Stimulated activated CD8-positive, alpha-beta memory T cell treated with anti-CD3 and anti-CD28 coated beads, Interleukin-4, amount 100 ng/mL, for 24 hours (primary cell): ENCODE measurements at places on chromosomes 5 and 9.
A peak's percentile ranks its signal among the peaks of the same experiment; 100 is the strongest.

DNA sequence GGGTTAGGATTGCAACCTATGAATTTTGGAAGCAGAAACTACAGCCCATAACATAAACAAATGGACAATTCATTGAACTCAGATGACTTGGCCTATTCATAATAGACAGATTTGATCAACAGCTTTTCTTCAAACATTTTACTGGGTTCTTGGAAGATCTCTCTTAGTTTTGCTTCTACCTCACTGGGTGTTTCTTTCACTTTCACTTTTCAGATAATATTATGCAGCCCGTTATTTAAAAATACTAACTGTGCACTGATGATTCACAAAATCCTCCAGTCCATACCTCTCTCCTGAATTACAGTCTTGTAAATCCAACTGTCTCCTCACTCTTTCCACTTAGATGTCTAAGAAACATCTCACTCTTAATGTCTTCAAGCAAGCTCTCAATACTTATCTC lies 183.5 kb upstream of the IRX1 start:
- DNase-seq = no peak

GRCh38 chr9:133401588-133401987 lies 16.2 kb downstream of the REXO4 start:
- DNase-seq = no peak

GRCh38 chr9:91643481-91644077 lies 219.9 kb upstream of the NFIL3 start:
- no peak for DNase-seq

GRCh38 chr5:36298552-36298951 lies 3.1 kb downstream of the RANBP3L start:
- DNase-seq = no peak

GRCh38 chr9:104992659-104993058 lies 64.7 kb upstream of the ABCA1 start:
- no peak for DNase-seq

DNA sequence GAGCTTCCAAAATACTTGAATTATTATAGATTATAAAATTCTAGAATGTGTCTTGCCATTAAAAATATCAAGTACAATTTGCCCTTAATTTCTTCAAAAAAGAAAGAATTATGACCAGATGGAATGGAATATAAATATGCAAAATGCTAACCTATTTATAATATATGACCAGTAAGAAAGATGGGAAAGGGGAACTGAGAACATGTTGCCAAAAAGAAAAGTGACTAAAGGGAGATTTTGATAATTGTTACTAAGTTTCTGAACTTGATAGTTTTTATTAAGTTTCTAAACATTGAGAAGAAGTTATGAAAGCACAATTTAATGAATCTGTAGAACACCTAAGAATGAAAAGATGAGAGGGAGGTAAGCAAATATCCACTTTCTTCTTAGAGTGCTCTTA lies 188.4 kb upstream of the NR4A3 start:
- no peak for DNase-seq

DNA sequence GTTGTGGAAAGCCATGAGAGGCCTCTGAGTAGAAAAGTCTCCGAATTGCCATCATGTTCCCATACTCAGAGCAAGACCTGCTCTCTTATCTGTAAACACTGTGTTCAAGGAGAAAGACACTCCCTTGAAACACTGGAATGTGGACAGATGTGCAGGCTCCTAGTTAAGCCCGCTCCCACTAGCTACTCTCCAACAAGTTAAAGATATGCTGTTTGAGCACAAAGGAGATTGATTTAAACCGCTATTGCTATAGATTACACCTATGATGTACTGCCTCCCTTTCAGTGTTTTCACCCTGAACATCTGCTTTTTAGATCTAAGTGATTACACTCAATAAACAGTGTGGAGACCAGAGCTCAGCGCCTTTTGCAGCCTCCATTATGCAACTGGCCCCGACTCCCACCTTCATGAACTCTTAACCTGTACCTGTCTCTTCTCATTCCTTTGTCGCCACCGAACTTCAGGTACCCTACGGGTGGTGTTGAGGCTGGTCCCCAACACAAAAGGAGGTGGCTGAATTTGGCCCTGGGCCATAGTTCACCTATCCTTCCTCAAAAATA lies 47.5 kb downstream of the TMEM245 start:
- no peak for DNase-seq

- no peak for DNase-seq
Measured at GRCh38 chr9:128143525-128144238, 5.6 kb upstream of the LCN2 start.

DNA sequence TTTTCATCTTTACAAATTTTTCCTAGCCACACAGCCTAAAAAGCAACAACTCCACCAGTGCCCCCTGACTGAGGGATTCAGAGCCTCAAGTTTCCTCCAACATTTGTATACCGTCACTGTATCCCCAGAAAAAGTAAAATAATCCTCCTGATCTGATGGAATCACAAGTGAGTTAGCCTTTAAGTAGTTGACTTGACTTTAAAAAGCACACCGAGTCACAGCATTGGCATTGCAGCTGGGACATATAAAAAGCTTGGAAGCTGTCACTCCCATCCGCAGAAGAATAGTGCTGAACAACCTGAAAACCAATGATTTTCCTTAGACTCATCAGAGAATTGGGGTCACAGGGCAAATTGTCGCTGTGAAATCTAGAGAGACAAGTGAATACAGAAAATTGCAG lies 41.6 kb upstream of the FBN2 start:
- no peak for DNase-seq

DNA sequence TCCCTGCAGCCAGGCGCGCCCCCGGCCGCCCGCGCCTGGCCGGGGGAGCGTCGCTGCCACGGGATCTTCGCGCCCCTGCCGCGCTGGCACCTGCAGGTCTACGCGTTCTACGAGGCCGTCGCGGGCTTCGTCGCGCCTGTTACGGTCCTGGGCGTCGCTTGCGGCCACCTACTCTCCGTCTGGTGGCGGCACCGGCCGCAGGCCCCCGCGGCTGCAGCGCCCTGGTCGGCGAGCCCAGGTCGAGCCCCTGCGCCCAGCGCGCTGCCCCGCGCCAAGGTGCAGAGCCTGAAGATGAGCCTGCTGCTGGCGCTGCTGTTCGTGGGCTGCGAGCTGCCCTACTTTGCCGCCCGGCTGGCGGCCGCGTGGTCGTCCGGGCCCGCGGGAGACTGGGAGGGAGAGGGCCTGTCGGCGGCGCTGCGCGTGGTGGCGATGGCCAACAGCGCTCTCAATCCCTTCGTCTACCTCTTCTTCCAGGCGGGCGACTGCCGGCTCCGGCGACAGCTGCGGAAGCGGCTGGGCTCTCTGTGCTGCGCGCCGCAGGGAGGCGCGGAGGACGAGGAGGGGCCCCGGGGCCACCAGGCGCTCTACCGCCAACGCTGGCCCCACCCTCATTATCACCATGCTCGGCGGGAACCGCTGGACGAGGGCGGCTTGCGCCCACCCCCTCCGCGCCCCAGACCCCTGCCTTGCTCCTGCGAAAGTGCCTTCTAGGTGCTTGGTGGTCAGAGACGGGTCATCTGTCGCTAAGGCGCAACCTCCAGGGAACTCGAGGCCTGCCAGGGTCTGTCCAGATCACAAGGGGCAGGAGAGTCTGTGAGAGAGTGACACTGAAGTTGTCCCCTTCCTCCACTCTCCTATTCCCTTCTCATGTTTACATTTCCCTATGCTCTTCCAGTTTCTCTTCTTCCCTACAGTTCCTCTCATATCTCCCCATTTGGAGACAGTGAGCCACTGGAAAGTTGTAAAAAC lies 1.3 kb downstream of the GPR150 start:
- peak; percentile 30 for DNase-seq

GRCh38 chr9:127360250-127360649 lies 36.7 kb upstream of the SLC2A8 start:
- DNase-seq = no peak

DNA sequence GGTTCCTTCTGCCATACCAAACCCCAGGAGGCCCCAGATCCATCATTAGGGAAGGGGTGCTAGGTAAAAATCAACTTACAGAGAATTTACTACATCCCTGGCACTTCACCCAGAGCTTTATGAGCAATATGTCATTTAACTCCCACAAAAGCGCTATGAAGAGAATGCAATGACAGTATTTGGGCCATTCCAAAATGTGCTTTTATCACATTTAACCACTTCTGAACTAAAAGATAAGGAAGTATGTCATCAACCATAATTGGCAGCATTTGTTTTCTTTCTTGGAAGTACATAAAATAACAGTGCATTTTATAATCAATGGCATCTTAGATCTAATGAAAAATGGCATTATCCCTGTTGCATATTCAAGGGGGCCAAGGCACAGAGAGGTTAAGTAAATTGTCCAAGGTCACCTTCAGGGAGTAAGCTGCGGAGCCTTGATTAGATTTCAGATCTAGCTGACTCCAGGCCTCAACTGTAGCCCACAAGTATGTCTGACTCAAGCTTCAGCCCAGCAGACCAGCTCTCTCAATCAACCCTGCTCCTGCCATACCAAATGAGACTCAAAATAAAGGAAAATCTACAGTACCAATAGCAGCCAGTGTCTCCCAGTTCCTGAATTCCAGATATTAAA lies 16.5 kb downstream of the SH3TC2 start:
- DNase-seq = no peak

GRCh38 chr5:97547999-97548738 lies 365.1 kb upstream of the RIOK2 start:
- DNase-seq = no peak

DNA sequence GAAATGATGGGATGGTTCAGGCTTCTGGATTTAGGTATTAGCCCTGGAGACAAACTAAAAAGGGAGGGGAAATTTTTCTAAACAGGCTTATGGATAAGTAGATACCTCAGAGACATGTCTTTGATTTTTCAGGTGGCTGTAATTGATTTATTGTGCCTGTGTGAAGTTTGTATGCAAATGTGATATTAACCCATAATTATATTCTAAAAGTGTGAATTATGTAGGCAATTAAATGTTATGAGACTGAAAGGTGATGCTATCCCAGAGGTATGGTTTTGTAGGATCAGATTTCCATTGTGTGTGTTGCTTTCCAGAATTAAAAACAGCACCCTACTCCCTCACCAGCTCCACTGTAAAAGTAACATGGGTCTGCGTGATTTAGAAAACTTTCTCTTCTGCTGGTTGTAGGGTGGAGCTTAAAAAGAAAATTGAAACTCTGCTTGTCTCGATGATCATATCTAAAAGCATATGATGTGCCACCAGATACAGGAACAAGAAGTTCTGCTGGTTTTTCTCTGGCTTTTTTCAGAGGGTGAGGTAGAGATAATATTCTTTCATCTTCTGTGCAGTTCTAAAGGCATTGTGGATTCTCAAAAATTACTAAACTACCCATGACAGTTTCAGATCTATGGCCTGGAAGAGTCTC lies 71.8 kb upstream of the TAF11L2 start:
- DNase-seq = no peak

- DNase-seq = no peak
Measured at GRCh38 chr5:647311-647710, 35.2 kb downstream of the CEP72 start.

DNA sequence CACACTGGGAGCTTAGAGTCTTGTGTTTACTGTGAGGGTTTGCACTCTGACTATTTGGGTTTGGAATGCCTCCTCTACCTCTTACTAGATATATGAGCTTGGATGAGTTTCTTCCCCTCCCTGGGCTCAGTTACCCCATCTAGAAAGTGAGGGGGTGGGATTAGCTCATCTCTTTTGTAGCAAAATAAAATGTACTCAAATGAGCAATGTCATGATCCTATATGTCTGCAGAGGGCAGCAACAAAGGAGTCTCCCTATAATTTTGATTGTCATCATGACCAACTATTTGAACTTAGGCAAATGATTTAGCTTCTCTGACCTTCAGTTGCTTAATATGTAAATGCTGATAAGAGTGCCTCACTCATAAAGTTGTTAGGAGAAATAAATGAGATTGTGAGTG lies 109.0 kb downstream of the DPYSL3 start:
- no peak for DNase-seq

- no peak for DNase-seq
Measured at GRCh38 chr9:135144581-135145170, 57.2 kb downstream of the OLFM1 start.

DNA sequence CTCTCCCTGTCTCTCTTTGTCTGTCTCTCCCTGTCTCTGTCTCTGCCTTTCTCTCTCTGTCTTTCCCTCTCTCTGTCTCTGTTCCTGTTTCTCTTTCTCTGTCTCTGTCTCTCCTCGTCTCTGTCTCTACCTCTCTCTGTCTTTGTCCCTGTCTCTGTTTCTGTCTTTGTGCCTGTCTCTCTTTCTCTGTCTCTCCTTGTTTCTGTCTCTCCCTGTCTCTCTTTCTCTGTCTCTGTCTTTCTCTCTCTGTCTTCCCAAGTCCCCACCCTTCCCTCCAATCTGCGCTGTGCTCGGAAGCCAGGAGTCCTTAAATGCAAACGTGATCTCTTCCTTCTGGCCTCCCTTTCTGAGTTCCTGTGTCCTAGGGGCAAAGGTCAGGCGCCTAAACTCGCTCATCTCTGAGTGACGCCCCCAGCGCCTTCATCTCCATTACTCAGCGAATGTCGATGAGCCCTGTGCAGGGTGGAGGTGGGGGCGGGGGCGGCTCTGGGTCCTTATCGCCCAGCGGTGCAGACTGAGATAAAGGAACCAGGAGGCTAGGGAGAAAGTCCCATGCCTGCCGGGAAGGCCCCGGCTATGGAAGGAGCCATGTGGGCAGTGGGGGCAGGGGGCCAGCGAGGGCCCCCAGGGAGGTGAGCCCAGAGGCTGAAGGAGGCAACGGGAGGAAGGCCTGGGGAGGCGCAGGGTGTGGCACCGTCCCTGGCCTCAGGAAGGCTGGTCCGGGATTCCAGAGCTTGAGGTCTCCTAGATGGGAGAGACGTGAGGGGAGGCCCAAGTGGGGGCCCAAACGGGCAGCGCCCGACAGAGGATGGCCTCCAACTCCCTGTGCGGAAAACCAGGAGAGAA lies 1.5 kb upstream of the SLC6A19 start:
- DNase-seq = no peak

GRCh38 chr5:14491015-14491915 lies 90.3 kb upstream of the OTULINL start:
- no peak for DNase-seq

DNA sequence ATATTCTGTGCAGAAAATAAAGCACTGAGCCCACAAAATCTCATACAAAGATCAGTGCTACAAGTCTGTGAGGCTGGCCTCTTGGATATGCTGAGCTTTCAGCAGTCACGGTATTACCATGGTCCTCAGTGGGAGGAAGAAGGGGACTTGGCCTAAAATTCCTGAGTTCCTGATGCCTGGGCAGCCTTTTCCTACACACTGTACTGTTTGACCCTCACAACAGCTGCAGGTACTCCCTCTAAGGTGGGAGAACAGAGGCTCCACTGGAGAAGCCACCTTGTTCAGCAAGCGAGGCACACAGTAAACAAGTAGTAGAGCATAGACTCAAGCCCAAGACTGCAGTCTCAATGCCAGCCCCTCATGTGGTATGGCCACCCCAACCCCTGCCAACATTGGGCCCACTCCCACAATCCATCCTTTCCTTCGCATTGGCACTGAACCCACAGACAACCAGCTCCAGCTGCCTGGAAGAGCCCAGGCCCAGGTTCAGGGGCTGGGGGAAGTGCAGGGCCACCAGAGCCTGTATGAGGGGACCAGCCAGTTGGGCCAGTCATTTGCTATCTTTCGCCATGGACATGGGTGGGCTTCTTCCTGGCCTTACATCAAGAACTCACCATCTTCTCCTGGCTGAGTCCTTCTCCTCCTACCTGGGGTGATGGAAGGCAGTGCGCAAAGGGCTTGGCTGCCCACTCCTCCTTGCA lies 14.3 kb downstream of the ACSL6 start:
- DNase-seq = no peak

- DNase-seq = no peak
Measured at GRCh38 chr5:3301306-3301705, 294.3 kb upstream of the IRX1 start.

GRCh38 chr5:179733772-179734126 lies 1.1 kb downstream of the MAML1 start:
- no peak for DNase-seq
